ENCODE measurements at places on chromosomes 12 and 14.

GRCh38 chr12:53543539-53543938, 36.3 kb upstream of the NPFF start:
- no peak for DNase-seq

DNA sequence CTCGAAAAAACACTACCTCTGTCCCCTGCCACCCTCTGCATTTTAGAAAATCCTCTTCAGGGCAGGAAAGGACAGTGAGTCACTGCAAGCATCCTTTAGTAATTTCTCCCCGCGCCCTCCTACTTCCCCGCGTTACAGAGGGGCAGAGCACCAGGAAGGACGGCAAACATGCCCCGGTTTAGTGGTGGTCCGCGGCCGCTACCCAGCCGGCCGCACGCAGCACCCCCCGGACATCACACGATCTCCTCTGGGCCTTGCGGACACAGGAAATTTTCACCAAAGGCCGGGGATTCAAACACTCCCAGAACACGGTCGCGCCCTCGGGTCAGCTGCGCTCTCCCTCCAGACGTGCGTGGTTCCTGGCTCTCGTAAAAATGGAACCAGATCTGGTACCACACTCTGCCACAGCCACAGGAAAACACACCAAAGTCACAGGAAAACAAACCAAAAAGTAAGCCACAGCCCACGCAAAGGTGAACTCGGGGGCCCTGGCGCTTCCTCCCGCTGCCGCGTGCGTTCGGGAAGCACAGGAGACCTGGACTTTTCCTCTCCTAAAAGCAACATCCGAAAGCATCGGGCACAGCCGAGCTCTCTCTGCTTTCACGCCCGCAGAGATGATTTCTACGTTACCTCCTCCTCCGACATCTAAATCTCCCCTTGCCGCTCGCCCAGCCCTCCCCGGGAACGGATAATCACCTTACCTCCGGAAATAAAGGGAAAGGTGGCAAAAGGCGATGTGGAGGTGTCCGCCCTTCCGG, 839 bp downstream of the SLC38A1 start:
- DNase-seq = no peak

DNA sequence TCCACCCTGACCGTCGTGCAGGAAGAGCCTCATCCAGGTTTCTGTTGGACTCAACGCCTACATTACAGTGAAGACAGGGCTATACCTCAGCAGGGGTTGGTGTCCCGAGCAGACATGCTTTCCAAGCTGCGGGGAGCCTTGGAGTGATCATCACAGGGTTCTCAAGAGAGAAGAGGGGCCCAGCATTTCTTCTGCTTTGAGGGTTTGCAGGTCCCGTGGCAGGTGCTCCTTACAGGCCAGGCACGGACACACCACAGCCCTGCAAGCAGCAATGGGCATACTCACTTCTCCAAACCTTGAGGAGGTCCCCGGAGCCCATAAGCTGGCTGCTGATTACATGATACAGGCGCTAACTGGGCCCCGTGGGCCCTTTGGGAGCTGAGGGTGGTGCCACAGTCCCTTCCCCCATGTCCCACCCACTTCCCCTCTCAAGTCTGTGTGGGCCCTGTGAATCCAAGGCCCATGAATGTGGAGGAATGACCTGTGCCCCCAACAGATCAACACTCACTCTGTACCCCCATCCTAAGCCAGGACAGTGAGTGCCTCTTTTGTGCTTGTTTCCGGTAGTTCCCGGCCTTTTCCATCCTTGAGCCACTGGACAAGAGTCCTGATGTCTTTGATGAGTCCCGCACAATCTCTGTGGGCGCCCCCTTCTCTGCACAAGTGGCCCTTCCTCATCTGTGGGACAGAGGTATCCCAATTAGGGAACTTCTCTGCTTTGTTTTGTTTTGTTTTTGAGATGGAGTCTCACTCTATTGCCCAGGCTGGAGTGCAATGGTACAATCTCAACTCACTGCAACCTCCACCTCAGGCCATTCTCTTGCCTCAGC, 1.1 kb downstream of the AQP2 start:
- no peak for DNase-seq

- DNase-seq = no peak
Measured at GRCh38 chr12:27260746-27261145, 16.7 kb downstream of the STK38L start.

DNA sequence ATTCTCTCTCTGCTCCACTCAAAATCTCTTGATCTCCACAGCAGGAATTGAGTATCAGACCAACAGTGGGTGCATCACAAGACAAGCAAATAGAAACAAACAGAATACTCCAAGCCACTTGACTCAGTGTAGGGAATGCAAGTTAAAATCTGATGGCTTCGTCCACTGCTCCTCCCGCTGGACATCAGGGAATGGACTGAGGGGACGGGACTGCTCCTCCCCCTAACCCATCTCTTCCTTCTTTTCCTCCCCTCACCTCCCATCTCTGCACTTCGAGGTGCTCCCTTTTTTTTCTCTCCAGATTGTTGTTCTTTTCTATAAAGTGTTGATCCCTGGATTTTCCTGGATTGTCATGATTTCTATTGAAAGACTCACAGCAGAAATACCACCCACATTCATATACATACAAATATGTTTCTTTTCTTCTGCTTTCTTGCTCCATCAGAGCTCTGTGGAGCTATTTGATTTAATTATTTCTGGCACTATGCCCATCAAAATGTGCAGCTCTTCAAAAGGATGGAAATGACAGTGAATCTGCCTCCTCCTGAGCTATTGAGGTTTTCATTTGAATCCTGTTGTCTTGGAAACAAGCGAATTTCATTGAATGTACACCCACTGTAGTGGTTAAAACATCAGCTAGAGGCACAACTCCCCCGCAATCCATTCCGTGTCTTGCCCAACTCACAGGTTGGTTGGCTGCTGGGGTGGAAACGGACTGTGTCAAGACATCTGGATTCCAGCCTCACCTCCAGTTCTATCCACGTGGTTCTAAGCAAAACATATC, 199.7 kb downstream of the SPTSSA start:
- DNase-seq = no peak

DNA sequence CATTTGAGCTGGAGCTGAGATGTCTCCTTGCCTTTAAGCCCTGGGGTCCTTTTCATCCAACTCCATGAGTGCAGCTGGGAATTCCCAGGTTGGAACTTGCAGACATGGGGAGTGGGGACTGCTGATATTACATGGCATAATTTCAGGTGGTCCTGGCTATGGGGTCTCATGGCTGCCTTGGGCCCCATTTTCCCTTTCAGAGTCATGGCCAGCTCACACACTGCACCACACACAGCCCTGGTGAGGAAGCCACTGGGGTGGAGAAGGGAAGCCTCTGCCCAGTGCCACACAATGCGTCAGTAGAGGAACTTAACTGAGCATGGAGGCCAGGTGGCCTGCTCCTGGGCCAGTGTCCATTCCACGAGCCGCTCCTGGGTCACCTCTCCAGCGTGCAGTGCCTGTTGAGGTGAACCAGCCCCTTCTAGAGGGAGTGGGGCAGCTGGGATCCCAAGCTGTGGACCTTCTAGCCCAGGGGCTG, 17.3 kb upstream of the KRT86 start:
- DNase-seq = no peak

DNA sequence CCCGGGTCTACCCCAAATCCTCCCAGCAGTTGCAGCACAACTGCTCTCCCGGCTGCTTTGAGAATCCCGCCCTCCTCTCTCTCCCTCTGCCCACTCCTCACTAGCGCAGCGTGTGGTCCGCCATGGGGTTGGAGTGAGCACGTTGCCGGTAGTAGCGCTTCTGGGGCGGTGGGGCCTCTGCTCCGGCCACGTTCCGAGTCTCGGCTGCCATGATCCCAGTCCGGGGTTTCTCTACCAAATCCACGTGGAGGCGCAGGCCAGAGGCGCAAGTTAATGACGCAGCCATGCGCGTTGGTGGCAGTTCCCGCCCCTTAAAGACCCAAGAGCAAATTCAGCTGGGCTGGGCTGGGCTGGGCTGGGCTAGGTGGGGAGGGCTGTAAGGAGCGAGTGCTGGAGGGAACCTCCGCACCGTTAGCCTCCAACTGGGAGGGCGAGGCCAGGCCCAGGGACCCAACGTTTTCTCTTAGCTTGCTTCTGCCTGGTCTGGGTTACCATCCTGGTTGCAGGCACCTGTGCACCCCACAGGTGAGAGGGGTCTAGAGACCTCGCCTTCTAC, at the start of gene METTL1:
Gene METTL1, minus strand, starts transcription at position 233 of the 556 bp plus-strand sequence. Its CDS starts 22 bp downstream, at position 211.
- DNase-seq = peak; percentile 98

Data from HS-5 (cell line).